LoVo (cell line): ENCODE measurements at places on chromosomes 1 and 21.
A peak's percentile ranks its signal among the peaks of the same experiment; 100 is the strongest.

DNA sequence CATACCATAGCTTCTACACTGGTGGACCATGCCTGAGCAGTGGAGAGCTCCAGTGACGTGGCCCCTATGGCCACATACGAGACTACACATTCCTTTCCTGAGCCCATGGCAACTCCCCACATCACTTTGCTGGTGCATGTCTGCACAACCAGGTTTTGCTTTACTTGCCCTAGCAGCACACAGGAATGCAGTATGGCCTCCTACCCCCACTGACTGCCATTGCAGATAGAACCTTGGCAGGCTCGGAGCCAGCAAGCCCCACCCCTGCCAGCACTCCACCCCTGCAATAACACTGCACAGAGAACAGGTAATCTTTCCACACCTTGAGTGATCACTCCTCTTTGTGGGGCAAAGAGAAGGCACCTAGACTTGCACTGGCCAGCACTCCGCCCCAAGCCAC, 531.9 kb upstream of the CAMK1G start:
- no peak for DNase-seq

DNA sequence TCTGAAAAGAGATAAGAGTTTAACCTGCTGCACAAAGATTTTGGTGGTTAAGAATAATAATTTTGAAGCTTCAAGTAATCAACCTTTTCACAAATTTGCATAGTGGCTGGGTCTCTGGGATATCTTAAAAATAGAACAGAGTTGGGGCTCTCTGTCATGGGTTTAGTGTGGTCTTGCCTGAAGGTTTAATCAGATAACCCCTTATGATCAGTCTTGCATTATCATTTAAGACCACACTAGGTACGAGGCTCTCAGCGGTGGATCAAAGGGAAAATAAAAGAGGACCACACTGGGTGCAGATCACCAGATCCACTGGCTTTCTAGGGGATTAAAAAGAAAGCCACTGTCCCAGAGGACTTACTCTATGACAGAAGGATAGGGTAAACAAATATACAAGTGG, 19.5 kb downstream of the LRRC8C start:
- no peak for DNase-seq

GRCh38 chr21:14736162-14736561, 190.0 kb upstream of the SAMSN1 start:
- no peak for DNase-seq

GRCh38 chr1:181504399-181504842, 21.1 kb downstream of the CACNA1E start:
- DNase-seq: peak; percentile 18

GRCh38 chr1:243343970-243344937, 88.4 kb downstream of the SDCCAG8 start:
- peak; percentile 63 for DNase-seq

DNA sequence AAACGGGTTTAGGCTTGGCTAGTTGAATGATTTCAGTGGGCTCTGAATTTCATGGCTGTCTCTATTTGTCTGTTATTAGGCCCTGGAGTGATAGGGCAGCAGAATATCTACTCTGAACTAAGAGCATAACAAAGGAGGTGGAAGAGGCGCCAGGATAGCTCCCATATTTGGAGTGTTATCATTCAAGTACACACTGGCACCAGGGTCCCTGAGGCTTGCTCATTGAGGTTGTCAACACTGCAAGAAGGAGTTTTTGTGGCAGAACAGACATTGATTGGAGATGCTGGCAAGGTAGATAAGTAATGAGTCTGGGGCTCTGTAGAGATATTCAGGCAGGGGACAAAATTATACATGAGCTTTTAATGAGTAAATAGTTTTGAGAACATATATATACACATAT, 1748.4 kb downstream of the MRPL39 start:
- DNase-seq: no peak

DNA sequence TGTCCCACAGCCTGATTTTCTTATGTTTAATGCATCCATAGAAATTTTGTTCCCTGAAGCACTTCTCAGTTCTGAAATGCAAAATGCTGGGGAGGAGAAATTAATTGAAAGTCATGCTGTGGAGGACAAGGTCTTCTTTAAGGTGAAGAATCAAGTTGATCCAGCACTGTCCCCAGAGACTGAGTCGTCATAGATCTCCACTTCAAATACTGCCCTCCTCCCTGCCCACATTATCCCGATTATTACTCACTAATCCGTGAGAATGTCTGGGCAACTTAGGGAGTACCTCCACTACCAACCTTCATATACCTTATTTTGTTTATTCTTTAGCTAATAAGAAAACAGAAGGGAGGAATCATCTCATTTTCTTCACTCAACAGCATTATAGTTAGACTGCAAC, 70.0 kb upstream of the FMN2 start:
- DNase-seq: no peak

DNA sequence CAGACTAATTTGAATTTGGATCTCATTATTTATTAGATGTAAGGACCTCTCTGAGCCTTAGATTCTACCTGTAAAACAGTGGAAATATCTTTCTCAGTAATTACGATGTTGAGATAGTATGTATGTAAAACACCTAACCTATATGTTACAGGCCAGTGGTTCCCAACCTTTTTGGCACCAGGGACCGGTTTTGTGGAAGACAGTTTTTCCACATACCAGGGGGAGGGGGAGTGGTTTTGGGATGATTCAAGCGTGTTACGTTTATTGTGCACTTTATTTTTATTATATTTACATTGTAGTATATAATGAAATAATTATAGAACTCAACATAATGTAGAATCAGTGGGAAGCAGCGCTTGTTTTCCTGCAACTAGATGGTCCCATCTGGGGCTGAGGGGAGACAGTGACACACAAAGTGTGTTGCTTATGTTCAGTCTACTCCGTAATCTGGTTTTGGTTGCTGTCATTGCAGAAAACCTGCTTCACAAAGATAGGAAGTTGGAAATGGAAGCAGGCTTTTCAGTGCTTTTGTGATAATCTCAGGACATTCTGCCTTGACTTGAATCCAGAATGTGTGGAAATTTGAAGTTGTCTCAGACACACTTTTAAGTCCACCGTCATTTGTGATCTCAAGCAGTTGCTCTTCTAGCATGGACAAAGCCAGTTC, 12.8 kb downstream of the XPR1 start:
- DNase-seq: no peak

- no peak for DNase-seq
These were observed 20.2 kb downstream of the SKI start for GRCh38 chr1:2248127-2248826.

DNA sequence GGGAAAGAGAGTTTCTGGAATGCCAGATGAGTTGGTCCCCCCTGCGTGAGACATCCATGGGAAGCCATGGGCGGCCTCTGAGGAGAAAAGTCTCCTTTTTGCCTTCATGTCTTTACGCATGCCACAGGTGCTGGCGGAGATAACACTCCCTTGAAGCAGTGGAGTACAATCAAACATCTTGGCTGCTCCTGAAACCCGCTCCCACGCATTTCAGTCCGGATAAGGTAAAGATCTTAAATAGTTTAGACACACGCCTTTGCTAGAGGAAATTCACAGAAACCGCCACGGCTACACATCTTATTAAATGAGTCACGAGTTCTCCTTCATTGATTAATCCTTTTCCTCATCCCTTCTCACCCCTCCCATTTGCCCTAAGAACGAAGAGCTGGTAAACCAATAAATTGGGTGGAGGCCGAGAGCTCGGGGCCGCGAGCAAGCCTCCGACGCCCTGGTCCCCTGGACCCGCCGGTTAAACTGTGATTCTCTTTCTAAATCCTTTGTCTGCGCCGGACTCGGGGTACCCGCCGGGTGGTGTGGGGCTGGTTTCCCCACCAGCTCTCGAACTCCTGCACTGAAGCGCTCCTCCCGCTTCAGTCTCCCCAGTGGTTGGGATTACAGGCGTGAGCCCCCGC, 6.6 kb upstream of the ZNF669 start:
- DNase-seq: no peak

GRCh38 chr1:219771080-219771479, 157.3 kb downstream of the SLC30A10 start:
- DNase-seq: peak; percentile 69

GRCh38 chr1:170162459-170163246, 16.9 kb downstream of the NTMT2 start:
- DNase-seq: peak; percentile 25

GRCh38 chr1:111598544-111598943, 21.0 kb upstream of the RAP1A start:
- no peak for DNase-seq

DNA sequence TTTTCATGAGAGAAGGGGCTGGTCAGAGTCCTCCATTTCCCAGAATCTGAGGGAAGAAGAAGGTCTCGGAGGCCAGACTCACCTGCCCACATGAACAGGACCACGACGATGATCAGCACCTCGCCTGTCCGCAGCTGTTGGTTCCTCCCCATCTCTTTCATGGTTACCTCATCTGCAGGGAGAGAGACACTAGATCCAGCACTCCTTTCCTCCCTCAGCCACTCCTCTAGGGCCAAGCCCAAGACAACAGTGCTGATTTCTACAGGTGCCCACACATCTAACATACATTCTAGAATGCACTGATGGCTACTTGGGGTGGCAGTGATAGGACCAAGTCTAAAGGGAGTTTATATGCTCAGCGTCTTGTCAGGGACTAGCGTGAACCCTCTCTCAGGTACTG, 3.0 kb downstream of the FNDC5 start:
- no peak for DNase-seq

GRCh38 chr1:15816674-15817073, 9.2 kb upstream of the UQCRHL start:
- DNase-seq: no peak

DNA sequence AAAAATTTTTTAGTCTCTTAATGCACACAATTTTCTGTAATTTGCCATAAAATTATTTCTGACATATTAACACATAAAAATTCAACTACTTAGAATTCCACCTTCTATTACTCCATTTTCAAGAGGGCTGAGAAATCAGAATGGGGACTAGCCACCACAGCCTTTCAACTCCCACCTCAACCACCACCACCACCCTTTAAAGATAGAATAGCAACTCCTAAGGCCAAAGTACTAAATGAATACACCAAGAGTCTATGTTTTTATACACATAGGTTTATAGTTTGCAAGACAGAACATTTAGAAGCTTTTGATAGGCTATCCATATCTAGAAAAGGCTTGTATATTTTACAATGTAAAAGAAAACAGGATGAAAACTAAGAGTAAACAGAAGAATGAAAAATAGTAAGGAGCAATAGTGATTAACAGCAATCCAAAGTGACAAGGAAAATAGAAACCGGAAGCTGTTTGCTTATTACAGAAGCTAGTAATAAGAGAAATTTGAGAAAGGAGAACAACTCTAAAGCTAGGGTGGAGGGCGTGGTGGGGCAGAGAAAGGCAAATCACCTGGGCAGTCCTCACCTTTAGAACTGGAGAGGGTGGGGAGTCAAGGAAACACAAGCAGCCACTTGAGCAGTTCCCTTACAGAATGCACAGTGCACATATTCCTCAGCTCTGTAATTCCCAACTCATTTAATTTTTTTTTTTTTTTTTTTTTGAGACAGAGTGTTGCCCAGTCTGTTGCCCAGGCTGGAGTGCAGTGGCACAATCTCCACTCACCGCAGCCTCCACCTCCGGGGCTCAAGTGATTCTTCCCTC, 27.7 kb downstream of the EPS15 start:
- no peak for DNase-seq

GRCh38 chr1:1191734-1192133, 14.7 kb downstream of the TNFRSF18 start:
- no peak for DNase-seq

- DNase-seq: no peak
These were observed 302.7 kb downstream of the MRPL39 start for GRCh38 chr21:25304611-25305010.

DNA sequence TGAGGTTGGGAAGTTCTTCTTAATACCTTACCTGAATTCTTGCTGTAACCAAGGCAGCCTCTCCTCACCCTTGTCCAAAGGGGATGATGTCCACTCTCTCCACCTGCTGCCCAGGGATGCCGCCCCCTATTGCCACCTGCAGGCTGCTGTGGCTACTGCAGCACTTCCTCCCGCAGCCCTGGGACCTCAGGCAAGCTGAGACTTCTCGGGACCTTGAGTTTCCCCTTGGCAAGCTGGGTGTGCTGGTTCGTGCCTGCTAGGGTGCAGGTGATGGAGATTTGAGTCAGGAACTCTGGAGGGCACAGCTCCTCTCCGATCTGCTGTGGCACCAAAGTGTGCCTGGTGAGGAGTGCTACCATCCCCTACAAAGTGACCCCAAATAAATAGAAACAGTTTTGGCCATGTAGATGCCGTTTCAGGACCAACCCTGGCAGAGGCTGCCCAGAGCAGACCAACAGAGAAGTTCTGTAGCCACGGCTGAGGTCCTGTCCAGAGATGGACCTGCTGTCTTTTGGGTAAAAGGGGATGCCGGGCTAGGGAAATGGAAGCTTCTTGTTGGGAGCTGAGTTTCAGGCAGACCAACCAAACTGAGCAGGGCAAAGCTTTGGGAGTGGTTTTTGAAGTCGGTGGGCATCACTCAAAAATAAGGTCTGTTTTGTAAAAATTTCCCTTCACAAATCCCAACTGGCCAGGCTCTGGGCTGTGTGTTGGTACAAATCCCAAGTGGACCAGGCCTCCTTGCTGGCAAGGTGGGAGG, 31.7 kb downstream of the RUNX3 start:
- peak; percentile 41 for DNase-seq

DNA sequence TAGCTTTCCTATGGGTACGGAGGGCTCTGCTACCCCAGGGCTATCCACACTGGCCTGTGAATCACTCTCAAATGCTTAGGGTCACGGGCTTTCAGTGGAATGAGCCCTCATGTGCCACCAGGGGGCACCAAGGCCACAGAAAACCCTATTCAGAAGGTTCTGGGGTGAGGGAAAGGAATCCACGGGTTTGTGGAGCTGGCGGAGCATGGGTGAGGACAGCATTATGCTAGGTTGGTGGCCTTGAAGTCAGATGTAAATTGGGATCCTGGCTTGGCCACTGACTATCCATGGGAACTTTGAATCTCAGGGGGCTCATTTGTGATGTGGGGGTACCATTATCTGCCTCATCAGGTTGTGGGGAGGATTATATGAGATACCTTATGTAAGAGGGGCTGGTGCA, 5.1 kb upstream of the LAMTOR5 start:
- DNase-seq: peak; percentile 63

- DNase-seq: peak; percentile 8
These were observed 30.7 kb downstream of the DMBX1 start for GRCh38 chr1:46520063-46520911.
